ENCODE measurements at places on chromosomes 13 and 19. TPM values are rescaled to one million over a fixed set of nuclear protein-coding genes. Genes with fewer than 3 reads are reported as not detected.

- DNase-seq, result no peak
Observed at GRCh38 chr13:22789916-22790315, 390.9 kb upstream of the SGCG start.

GRCh38 chr19:56839652-56840450 is 675 bp downstream of the PEG3 start:
- DNase-seq, result peak; percentile 66

- DNase-seq, result no peak
Observed at GRCh38 chr13:71602344-71602743, 264.7 kb downstream of the DACH1 start.

DNA sequence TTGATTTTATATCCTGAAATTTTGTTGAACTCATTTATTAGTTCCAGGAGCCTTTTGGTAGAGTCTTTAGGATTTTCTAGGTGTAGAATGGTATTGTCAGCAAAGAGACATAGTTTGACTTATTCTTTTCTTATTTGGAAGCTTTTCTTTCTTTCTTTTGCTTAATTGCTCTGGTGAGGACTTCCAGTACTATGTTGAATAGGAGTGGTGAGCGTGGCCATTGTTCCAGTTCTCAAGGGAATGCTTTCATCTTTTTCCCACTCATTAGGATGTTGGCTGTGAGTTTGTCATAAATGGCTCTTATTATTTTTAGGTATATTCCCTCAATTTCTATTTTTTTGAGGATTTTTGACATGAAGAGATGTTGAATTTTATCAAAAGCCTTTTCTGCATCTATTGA is 182.2 kb upstream of the SPRY2 start:
- DNase-seq, result no peak

DNA sequence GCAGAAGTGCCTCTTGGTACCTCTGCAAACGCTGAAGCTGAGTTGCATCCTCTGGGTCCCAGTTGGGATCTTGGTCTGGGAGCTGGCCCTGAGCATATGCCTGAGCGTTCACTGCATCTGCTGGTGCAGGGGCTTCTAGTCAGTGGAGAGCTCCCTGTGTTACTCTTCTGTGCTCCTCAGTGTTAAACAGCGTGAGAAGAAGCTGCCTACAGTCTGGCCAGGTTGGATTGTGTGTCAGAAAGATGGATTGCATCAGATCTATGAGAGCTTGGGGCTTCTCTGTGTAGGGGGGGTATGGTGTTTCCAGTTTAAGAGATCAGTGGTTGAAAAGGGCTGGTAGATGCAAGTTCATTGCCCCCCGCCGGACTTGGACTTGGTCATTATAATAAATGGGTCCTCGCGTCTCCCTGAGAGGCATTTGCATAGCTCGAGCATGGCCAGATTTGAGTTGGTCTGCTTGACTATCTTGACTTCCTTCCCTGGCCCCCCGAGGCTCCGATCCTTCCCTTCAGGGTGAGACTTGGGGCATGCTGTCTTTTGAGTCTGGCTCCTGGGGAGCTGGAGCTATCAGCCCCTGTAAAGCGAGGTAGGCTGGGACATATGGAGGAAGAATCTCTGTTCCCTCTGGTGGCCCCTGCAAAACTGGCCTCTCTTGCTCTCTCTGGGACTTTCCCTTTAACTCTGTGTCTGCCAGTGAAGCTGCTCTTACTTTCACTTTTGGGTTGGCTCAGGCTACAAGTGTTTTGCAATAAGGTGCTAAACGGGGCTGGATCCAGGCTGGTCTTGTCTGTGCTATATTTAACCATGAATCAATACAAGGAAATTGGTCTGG is 52.9 kb downstream of the OR10H4 start:
- DNase-seq, result no peak

- no peak for DNase-seq
Observed at GRCh38 chr13:110560601-110561343, 750 bp downstream of the RAB20 start.

The KASH5 gene
- total RNA-seq, result 0.56 TPM

The CADM4 gene
- 2.3 TPM for total RNA-seq

- no peak for DNase-seq
Observed at GRCh38 chr19:29328586-29328985, 115.6 kb upstream of the UQCRFS1 start.

The THSD8 gene
- not detected for total RNA-seq

- DNase-seq, result no peak
Observed at GRCh38 chr19:41917676-41918075, 10.6 kb downstream of the ERFL start.

The ATP4B gene
- total RNA-seq, result not detected

- DNase-seq, result no peak
Observed at GRCh38 chr19:48403606-48404005, 10.1 kb downstream of the GRIN2D start.

DNA sequence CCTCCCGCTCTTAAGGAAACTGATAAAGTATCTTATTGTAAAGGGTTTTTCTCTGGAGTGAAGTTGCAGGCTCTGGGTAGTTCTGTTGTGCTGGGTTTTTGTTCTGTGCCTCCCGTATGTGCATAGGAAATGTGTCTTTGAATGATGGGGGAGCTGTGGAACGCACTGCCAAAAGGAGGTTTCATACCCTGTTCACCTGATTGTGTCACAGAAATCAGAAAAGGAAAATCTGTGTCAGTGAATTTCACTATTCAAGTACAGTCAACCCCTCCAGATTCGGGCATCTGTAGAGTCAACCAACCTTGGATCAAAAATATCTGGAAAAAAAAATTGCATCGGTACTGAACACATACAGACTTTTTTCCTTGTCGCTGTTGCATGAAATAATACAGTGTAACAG is 127.8 kb downstream of the MRPL57 start:
- DNase-seq, result no peak

GRCh38 chr13:91664039-91664438 is 265.6 kb downstream of the GPC5 start:
- no peak for DNase-seq

GRCh38 chr19:20503476-20503875 is 62.1 kb downstream of the ZNF737 start:
- no peak for DNase-seq

DNA sequence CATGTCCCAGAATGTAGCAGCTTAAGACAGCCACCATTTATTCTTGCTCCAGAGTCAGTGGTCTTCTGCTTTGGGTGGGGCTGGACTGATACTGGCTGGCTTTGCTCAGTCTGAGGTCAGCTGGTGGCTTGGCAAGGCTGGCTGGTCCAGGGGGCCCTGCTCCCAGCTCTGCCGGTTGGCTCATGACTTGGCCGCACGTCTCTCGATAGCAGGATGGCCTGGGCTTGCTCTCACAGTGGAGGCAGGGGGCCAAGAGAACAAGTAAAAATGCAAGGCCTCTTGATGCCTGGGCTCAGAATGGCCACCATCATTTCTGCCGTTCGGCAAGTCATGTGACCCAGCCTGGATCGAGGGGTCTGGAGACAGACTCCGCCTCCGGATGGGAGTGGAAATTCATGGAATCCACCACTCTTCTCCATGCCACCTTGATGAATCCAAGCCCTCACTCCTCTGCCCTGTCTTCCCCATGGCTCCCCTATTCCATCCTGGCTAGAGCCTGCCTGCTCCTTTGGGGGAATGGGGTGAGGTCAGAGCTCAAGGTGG is 13.1 kb downstream of the ACTMAP start:
- DNase-seq, result no peak

DNA sequence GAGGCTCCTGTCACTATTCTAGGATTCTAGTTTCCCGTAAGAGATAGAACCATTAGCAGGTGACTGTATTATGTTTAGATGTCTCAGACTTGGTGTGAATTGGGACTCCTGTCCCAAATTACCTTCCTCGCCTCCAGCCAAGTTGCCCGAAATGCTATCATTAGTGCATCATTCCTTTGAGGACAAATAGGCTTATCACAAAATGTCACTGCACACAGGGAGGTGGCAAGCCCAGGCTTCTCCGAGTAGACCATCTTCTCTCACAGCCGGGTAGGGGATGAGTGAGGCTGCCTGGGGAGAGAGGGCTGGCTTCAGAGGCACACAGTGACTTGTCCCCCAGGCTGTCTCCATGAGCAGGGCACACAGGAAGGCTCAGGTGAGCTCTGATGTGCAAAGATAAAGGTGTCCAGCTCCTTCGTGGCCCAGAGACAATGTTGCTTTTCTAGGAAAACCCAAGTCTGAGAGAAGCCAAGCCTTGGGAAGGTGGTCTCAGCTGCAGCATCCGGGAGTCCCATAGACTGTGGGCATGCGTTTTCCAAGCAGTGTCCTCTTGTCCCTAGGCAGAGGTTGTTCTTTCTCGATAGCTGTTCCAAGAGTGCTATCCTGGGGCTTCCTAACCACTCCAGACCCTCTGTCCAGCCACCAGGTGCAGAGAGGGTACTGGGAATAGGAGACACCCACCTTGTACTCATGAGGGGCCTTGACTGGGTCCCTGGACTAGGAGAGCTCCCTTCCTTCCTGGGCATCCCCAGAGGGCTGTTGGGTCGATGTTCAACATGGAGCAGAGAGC is 163.1 kb upstream of the TSHZ3 start:
- DNase-seq, result no peak
